Right ventricle myocardium superior (tissue), 1 donor: ENCODE measurements at places on chromosomes 3 and 15. TPM values are rescaled to one million over a fixed set of nuclear protein-coding genes. Genes with fewer than 3 reads are reported as not detected.
A peak's percentile ranks its signal among the peaks of the same experiment; 100 is the strongest.

The BUB1B gene
- 1.3 TPM for total RNA-seq

- DNase-seq = no peak
Observed at GRCh38 chr3:22377421-22377820, 626.4 kb upstream of the ZNF385D start.

- no peak for DNase-seq
Observed at GRCh38 chr15:47296881-47297280, 420.4 kb upstream of the SEMA6D start.

DNA sequence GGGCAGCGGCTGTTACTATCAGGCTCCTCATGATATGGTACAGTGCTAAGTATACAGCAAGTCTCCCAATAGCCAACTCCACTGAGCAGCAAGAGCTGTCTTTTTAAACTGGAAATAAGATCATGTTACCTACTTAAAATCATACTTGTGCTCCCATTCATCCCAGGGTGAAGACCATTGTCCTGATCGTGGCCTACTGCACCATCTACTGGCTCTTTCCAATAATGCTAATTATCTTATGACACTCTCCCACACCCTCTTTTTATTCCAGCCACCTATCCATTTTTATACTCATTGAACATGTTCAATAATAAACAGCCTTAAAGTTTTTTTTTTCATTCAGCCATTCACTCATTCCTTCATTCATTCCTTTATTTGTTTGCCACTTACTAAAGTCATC, 117.7 kb downstream of the GBE1 start:
- no peak for DNase-seq

DNA sequence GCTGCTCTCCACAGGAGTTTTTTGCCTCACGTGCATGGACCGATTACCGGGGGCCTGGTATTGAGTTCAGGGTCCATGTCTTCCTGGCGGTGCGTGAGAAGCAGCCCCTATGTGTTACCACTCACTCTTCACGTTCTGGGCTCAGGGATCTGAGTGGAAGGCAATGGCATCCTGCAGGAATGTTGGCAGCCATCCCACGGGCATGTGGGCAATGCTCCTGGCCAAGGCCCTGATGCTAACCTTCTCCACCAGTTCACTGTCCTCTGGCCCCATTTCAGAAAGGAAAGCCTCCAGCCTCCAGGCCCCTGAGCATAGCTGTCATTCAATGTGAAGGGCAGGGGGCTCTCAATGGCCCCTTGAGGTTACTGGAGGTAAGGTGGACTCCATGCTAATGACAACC, 43.0 kb upstream of the KY start:
- DNase-seq = peak; percentile 85

- DNase-seq = no peak
Observed at GRCh38 chr3:98877132-98877531, 24.4 kb downstream of the DCBLD2 start.

The SMAD6 gene
- total RNA-seq = 14.1 TPM

The GLDN gene
- total RNA-seq = 9.1 TPM

The SKOR1 gene
- total RNA-seq = 0.11 TPM

DNA sequence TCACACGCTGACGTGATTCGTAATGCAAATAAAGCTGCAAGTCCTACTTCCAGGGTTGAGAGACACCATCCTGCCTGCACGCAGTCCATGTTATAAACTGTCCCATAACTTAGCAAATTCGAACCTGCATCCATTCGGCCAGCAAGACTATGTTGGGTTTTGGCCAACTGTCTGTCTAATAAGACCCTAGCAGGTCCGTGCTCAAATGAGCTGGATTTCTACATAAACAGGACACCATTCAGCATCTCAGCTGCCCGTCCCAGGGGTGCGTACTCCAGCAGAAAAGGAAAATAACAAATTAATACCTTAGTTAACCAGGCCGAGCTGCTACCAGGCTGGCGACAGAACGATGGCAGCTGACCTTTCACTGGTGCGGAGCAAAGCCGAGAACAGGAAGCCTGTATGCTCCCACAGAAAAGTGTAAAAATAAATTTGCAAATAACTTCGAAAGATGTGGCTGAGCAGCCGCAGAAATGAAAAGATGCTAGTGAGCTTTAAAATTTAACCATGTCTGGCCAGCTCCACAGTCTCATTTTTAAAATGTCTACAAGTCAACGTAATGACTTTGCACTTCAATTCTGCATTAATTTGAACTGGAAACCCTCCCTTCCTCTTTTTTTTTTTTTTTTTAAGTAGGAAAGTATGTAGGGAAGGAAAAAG, 97.1 kb upstream of the SNRPA1 start:
- no peak for DNase-seq

The PRR20G gene
- total RNA-seq = not detected

- peak; percentile 69 for DNase-seq
Observed at GRCh38 chr15:74768771-74769342, 13.0 kb upstream of the CSK start.

GRCh38 chr3:5057272-5057671, 64.8 kb upstream of the ARL8B start:
- no peak for DNase-seq

GRCh38 chr3:194607592-194608389, 25.4 kb downstream of the TMEM44 start:
- no peak for DNase-seq

The C3orf49 gene
- total RNA-seq = not detected

- DNase-seq = peak; percentile 96
Observed at GRCh38 chr3:32421991-32422859, 30.6 kb downstream of the CMTM7 start.
